GM20000 (cell line): ENCODE measurements at places on chromosomes 11 and 22.

- no peak for DNase-seq
These were observed 27.4 kb upstream of the MUC15 start for GRCh38 chr11:26599425-26599824.

GRCh38 chr11:25396847-25397246 lies 900.0 kb downstream of the LUZP2 start:
- DNase-seq: no peak

DNA sequence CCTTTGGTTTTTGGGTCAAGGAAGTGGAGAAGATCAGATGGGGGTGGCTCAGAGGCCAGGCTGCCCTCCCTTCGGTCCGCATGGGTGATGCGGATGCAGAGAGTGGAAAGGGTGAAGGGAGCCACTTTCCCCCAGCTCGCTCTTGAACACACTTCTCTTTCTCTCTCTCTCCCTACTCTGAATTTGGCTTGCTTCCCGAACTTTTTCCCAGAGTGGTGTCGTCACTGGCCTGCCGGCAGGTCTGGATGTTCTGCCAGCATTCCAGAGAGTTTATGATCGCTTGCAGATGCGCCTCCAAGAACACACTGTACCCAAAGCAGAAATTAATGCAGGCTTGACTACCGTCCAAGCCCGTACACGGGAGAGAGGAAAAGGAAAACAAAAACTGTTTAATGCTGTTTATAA lies 103.2 kb downstream of the ZBTB16 start:
- no peak for DNase-seq

DNA sequence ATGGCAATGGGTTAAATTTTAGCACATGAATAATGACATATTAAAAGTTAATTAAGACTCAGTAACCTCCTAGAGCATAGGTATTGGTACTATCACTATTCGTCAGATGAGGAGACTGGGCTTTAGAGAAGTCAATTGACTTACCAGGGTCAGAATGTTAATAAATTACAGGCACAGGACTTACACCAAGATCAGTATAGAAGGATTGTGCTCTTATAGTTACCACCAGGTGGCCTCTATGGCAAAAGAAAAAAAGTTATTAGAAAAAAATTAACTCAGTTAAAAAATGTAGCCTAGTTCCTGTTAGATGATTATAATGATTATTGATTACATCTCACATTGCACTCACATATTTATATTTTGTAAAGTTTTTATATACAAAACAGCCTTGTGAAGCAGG lies 1163.7 kb downstream of the FAM181B start:
- DNase-seq: no peak

- DNase-seq: no peak
These were observed 16.5 kb downstream of the P2RX3 start for GRCh38 chr11:57354699-57355098.

- DNase-seq: no peak
These were observed 76.8 kb downstream of the KCNC1 start for GRCh38 chr11:17811352-17811751.

GRCh38 chr11:4467811-4468606 lies 14.4 kb upstream of the OR52K1 start:
- no peak for DNase-seq

GRCh38 chr11:17950644-17951043 lies 62.2 kb downstream of the SERGEF start:
- DNase-seq: no peak

DNA sequence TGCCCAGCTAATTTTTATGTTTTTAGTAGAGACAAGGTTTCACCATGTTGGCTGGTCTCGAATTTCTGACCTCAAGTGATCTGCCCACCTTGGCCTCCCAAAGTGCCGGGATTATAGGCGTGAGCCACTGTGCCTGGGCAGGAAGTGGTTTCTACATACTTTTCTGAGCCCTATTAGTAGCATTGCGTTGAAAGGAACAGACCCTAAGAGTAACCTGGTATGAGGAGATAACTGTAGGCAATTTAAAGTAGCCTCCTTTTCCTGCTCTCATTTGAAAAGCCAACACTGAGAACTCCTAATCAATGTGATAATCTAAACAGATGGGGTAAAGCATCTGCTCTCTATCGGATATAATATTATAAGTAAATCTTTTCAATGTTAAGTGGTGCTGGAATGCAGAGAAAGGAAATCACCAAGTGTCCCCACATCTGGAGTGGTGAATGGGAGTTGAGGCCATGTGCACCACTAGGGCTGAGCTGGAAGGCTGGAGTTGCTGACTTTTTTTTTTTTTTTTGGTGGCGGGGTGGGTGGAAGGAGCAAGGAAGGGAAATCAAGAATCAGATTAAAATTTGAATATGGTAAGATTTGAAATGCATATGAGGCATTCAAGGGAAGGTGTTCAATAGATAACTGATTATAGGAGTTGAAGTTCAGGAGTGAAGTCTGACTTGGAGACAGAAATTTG lies 20.7 kb downstream of the PDHX start:
- no peak for DNase-seq

DNA sequence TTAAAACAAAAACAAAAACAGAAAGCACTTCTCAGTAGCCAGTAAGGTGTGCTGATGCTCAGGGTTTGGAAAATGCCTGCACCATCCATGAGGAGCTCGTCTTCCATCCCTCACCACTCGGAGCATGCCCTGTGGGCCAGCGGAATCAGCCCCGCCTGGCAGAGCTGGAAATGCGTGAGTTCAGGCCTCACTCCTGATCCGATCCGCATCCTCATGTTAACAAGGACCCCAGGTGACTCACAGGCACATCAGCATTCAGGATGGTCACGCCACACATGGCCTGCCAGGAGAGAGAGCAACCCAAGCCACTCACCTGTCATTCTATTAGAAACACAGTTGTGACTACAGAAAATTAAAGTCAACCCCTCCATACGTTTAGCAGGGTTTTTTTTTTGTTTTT lies 188.5 kb downstream of the MPPED1 start:
- no peak for DNase-seq

DNA sequence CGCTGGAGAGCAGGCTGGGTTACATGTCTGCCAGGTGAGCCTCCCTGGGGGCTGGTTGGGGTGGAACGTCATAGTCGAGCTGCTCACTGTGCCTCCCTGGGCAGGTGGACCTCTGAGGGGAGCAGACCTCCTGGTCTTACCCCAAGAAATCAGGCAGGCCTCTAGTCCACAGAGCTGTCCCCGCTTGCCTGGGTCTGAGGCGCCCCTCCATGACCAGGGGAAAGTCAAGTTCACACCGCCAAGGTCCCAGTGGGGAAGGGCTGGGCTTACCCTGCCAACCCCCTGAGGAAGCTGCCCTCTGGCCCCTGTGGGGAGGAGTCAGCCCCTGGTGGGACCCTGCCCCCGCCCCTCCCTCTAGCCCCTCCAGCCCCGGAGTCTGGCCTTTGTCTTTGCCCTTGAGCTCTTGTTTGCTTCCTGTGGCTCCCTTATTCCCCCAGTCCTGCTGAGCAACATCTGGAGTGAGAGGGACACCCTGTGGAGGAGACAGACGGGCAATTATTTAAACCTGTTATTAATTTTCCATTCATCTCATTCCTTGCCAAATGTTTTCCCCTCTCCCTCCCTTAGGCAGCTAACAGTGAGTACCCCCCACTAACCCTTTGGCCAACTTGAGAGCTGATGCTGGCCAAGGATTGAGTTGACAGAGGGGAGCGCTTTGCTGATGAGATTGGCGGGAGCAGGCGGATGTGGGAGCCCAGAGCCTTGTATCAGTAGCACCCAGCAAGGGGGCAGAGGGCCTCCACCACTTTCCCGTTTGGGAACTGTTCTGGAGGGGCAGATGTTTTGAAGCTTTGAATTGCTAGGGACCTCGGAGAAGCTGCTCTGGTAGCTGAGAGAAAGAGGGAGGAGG lies 83.4 kb downstream of the CEP164 start:
- DNase-seq: no peak

DNA sequence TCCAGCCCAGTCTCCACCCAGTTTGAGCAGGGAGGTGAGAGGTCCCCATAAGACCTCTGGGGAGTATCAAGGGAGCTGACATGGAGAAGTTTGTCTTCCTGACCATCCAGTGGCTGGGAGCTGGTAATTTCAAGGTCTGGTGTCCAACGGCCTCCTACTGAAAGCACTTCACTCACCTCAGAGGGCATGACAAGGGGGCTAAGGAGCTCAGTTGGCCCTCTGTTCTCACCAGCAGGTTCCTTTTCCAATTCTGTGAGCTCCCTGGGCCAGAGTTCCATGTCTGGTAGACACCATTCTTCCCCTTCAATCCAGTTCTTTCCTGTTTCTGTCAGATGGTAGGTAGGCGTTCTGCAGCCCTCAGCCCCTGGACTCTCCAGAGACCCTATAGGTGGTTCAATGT lies 3.1 kb downstream of the SELENOH start:
- no peak for DNase-seq

DNA sequence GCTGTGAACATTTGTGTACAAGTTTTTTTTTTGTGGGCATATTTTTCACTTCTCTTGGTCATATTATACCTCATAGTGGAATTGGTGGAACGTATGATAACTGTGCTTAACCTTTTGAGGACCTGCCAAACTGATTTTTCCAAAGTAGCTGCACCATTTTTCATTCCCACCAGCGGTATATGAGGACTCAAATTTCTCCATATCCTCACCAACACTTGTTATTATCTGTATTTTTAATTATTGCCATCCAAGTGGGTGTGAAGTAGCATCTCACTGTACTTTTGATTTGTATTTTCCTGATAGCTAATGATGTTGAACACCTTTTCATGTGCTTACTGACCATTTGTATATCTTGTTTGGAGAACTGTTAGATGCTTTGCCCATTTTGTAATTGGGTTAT lies 47.8 kb downstream of the CCDC15 start:
- no peak for DNase-seq

DNA sequence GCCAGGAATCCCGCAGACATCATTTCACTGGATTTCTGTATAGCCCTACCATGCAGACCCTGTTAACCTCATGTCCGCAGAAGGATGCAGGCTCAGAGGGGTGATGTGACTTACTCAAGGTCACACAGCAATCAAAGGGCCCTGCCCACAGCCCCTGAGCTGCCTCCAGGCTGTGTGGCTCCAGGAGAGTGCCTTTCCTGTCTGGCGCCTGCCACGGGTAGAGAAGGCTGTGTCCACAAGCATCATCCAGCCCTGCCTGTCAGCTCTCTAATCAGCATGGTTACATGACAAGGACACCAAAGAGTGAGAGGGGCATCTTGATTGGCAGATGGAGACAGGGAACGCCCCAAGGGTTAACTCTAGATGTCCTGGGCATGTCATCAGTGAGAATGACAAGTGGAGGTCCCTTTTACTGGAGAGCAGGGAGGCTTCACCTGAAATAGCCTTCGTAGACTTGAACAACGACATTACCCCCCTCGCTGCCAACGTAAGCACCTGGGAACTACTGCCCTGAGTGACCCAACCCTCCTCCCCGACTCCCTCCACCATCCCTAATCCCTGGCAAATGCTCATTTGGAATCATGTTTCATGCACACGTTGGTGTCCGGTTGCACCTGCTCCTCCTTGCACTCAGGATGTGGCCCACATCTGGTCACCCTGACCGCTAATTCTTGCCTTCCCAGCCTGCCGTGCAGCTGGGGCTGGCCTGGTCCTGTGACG lies 6.9 kb downstream of the FGF19 start:
- DNase-seq: no peak

DNA sequence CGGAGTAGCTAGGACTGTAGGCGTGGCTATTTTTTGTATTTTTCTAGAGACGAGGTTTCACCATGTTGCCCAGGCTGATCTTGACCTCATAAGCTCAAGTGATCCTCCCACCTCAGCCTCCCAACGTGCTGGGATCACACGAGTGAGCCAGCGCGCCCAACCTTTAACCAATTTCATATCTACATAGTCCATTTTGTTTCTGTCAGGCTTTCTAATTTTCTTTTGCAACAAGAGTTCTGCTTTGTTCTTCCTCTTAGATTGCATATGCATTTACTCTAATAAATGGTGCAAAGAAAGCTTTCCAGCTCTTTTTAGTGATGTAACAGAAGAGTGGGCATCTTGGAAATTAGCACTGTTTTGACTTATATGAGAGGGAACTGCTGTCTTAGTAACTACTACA lies 13.3 kb downstream of the RTN3 start:
- no peak for DNase-seq

- DNase-seq: no peak
These were observed 70.6 kb downstream of the RELT start for GRCh38 chr11:73446766-73447165.

DNA sequence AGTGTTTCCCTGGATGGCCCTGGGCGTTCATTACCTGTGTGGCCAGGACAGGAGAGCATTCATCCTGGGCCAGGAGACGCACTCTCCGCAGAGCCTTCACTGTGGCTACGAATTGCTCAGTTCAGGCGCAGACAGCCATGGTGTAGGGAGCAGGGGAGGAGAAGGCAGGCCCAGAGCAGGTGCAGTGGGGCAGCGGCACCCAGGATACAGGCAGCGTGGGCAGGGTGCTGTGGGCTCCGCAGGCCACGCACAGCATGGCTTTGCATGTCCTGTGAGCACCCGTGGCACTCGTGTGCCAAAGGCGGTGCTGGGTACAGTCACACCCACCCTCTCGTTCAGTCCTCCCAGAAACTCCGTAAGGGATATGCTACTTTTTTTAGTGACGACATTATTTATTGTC lies 124.2 kb upstream of the B3GAT1 start:
- DNase-seq: no peak

DNA sequence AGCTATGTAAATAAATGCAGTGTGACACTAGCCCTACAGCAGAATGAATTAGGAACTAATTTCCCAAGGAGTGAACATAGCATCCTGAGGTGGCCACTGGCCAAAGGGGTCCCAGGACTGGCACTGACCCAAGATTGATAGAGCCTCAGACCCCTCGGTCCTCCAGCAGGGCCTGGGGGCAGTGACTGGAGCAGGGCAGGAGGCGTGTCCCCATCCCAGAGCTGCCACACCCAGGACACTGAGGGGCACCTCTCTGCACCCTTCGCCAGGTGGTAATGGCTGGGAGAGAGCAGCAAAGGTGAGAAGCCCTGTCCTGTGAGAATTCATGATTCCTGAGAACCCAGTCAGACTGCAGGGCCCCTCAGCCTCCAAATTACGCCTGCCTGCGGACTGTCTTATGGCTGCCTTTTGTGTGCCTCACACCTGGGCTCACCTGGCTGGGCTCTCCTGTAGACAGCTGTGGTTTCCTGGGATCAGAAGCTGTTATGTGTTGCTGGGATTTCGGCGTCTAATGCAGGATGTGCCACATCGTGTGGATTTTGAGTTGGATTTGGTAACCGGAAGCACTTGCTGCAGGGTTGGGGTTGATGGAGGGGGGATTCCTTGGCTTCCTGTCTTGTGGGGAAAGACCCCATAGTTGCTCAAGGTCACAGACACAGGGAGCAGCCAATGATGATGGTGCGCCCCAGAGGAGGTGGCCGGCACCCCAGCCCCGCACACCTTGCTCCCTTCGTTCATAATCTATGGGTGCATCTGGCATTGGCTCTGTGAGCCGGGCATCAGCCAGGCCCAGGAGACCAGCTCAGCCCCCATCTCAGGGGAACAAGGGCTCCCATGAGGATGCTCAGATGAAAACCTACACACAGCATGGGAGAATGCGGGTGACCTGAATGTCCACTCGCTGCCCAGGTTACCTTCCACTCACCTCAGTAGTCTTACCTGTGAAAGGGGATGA lies 582.9 kb downstream of the BRD1 start:
- DNase-seq: no peak

GRCh38 chr11:94518300-94518699 lies 6.0 kb downstream of the C11orf97 start:
- no peak for DNase-seq

- DNase-seq: no peak
These were observed 45.9 kb downstream of the MN1 start for GRCh38 chr22:27755521-27756211.
